Esophagus squamous epithelium (tissue), 5 donors: ENCODE measurements at places on chromosomes 6 and 20.

- no peak for DNase-seq
Observed at GRCh38 chr6:88302769-88303225, 136.7 kb upstream of the CNR1 start.

- DNase-seq, result no peak
Observed at GRCh38 chr6:73746787-73747186, 50.8 kb downstream of the CD109 start.

DNA sequence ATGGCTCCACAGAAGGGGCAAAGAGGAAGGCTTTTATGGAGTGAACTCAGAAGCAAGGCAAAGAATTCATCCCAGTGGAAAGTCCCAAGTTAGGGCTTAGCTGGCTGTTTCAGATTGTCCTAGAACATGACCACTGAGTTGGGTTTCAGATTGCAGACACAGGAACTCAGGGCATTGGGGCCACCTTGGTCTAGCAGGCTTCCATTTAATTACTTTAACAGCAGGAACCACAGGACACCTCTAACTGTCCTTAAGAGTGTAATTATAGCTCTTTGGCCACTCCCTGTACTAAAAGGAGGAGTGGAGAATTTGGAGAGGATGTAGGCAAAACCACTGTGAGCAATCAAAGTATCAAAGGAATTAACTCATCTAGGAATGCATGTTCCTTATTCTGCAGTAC lies 150.6 kb upstream of the AGPAT4 start:
- DNase-seq, result no peak

DNA sequence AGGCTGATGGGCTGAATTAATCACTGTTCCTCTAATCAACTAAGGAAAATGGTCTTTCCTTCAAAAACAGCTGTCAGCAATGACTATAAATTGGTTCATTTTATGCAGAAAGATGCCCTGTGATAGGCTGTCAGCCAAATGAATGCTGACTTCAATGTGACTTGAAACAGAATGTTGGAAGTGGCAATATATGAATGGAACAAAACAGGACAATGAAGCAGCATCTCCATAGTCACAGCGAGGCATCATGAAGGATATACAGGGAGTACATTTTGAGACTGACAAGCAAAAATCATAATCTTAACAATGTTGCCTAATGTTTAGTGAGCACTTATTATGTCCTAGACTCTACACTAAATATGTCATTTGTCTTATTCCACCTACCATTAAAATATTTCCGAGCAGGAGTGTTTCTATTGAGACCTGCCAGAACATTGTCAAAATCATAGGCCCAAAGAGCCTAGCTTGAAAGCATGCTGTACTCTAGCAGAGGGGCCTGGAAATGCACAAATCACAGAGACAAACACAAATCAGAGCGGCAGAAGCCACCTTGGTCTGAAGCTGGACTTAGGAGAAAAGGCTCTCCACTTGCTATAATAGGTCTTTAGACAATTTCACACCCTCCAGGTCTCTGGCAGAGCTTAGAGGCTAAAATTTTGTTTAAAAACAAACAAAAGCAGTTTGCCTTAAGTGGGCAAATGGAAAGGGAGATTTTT lies 63.3 kb downstream of the FAM50B start:
- no peak for DNase-seq

DNA sequence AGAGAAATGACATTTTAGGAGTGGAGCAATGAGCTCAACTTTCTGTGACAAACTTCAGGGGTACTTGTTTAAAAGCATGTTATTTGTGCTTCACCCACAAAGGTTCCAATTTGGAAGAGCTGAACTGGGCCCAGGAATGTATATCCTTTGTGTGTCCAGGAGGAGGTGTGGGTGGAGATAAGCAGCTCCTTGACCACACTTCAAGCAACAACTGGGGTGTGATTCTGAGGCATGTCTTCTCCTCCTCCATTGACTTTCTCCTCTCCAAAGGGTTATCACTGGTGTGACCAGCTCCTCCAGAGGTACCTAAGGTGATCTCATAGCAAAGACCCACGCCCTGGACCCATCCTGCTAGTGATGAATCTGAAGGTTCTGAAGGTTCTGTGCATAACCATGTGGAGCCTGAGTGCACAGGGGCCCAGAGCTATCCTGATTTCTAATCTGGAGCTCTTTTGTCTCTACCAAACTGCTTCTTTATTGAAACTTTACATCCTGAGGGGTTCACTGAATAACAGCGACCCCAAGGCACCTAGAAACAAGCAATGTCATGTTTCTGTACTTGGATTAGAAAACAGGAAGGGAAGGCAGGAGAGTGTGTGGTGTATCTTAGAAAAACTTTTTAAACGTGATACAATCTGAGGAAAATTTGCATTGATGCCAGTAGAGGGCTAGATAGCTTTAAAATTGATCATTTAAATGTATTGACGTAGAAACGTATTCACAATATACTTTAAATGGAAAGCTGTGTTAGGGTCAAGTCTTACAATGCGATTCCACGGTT lies 60.9 kb upstream of the CD93 start:
- no peak for DNase-seq

GRCh38 chr6:56660381-56660730 lies 17.7 kb upstream of the DST start:
- no peak for DNase-seq

DNA sequence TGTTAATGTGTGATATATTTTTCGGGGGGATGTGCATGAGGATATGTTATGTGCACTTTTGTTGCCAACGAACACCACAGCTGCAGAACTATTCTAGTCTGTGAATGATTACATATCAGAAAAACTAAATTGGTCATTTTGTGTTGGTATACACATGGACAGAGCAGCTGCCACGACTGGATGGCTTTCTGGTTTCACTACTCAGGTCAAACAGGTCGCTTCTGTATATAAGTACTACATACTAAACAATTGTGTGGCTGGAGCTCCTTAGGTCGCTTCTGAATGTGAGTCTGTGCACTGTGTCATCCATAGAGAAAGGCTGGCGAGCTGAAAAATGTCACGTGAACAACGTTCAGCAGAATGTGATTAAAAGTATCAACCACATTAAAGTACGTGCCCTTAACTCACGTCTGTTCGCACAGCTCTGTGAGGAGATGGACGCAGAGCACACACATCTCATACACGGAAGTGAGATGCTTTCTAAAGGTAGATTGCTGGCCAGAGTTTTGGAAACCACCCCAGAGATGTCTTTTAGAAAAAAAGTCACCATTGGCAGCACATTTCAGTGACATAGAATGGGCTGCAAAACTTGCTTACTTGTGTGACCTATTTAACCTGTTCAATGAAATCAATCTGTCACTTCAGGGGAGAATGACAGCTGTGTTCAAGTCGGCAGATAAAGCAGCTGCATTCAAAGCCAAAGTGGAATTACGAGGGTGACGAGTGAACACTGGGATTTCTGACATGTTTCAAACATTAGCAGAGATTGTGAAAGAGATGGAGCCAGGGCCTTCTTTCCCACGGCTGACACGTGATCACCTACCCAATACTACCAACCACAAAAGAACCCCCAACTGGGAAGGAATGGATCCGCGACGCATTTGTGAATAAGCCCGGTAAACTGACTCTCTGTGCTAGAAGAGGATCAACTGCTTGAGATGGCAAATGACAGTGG lies 176.6 kb downstream of the PDE10A start:
- DNase-seq, result no peak

GRCh38 chr6:109671733-109672132 lies 19.3 kb downstream of the AK9 start:
- DNase-seq, result no peak

DNA sequence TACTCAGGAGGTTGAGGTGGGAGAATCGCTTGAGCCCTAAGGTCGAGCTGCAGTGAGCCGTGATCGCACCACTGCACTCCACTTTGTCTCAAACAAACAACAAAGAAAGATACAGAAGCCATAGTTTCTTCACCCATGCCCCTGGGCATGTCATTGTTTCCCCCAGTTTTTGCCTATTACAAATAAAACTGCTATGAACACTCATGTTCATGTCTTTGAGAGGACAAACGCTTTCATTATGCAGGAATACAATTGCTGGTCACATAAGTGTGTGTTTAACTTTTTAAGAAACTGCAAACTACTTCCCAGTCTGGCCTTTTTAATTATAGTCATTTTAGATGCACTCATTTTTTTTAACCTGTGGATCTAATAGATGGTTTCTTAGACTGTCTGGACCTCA lies 12.2 kb upstream of the TTPAL start:
- DNase-seq, result no peak

GRCh38 chr6:148617530-148617929 lies 129.3 kb upstream of the UST start:
- no peak for DNase-seq

DNA sequence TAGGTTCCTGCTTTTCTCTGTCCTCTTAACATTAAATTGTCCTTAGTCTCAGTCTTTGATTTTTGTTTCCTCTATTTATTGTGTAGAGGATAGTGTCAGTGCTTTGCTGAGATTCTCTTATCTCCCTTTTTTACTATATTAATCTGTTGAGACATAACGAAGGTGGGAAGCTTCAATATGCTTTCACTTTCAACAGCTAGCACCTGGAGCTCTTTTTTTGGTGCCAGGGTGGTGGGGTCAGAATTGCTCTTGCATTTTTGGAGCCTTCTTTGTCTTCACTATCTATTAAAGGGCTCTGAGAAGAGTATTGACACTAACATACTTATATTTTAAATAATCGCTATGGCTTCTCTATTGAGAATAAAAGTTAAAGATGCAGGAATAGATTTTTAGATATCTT lies 97.1 kb upstream of the EPHA7 start:
- no peak for DNase-seq

DNA sequence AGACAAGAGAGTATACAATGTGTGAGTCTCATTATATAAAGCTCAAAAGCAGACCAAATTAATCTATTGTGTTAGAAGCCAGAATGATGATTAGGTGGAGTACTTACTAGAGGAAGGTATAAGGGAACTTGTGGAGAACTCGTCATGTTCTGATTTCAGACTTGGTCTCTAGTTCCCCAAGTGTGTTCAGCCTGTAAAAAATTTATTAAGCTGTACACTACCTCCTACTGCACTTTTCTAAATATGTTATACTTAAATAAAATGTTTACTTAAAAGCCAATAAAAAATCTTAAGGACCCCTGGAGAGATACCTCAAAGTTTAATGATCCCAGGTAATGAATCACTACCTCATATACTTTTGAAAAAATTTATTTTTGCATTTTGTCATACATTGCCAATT lies 130.4 kb upstream of the PLCB4 start:
- no peak for DNase-seq

DNA sequence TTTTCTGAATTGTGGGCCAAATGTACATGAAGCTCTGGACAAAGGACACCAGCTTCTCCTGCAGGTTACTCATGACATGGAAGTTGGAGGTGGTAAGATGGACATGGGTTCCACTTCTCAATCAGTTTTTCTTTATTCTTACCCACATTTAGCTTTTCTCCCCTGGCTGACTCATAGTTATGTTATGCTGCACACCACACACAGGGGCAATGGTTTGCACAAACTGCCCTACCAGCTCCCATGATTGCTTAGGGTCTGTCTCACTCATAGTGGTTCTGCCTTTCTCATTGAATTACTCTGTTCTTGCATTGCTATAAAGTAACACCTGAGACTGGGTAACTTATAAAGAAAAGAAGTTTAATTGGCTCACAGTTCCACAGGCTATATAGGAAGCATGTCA lies 4.5 kb upstream of the CD109 start:
- DNase-seq, result no peak

DNA sequence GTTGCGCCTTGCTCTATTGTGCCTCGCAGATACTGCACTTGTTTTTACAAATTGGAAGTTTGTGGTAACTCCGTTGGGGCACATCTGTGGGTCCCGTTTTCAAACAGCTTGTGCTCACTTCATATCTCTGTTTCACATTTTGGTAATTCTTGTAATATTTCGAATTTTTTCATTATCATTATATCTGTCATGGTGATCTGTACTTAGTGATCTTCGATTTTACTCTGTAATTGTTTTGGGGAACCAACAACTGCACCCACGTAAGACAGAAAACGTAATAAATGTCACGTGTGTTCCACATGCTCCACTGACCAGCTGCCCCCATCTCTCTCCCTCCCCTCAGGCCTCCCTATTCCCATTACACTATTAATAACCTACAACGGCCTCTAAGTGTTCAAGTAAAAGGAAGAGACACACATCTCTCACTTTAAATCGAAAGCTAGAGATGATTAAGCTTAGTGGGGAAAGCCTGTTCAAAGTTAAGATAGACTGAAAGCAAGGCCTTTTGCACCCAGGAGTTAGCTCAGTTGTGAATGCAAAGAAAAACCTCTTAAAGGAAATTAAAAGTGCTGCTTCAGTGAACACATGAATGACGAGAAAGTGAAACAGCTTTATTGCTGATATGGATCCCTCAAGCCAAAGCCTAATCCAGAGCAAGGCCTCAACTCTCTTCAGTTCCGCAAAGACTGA lies 26.9 kb downstream of the TTLL2 start:
- DNase-seq, result no peak

DNA sequence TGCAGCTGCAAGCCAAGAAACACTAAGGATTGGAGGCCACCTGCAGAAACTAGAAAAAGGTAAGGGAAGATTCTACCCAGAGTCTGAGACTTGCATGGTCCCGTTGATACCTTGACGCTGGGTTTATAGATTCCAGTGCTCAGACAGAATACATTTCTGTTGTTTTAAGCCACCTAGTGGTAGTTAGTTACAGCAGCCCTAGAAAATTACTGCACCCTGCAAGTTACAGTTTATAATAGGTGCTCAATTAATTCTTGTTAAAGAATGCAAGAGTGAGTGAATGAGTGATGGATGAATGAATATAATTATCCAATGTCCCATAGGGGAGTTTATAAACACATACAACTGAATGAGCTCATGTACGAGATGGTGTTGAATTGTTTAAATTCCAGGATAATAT lies 453.1 kb upstream of the SLC35B3 start:
- DNase-seq, result no peak

GRCh38 chr20:57656252-57656820 lies 36.1 kb upstream of the ZBP1 start:
- no peak for DNase-seq

DNA sequence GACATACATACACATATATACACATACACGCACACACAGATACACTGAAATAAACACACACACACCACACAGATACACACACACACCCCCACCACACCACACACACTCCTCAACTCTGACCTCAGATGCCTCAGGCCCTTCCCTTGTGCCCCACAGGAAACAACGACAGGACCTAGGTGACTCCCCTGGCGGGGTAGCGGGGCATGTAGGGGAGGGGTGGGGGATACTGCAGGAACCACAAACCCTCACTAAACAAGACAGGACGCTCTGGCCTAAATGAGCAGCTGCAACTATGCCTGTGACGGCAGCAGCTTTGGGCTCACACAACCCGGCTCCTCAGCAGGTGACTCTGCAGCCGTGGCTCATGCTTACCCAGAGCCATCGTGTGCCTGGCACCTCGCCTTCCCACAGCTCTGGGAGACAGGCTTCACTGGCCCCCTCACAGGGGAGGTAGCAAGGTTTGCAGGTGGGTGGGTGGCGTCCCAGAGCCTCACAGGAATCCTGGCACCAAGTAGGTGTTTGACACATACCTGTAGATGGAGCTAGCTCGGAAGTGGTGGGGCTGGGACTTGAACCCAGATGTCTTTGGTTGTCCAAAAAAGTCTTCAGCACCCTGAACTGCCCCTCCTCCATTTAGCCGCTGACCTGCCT lies 100.8 kb downstream of the GRM4 start:
- DNase-seq, result no peak
